ENCODE measurements at places on chromosomes 4 and X.
A peak's percentile ranks its signal among the peaks of the same experiment; 100 is the strongest.

- no peak for DNase-seq
Measured at GRCh38 chr4:153212736-153213135, 8.5 kb downstream of the TRIM2 start.

DNA sequence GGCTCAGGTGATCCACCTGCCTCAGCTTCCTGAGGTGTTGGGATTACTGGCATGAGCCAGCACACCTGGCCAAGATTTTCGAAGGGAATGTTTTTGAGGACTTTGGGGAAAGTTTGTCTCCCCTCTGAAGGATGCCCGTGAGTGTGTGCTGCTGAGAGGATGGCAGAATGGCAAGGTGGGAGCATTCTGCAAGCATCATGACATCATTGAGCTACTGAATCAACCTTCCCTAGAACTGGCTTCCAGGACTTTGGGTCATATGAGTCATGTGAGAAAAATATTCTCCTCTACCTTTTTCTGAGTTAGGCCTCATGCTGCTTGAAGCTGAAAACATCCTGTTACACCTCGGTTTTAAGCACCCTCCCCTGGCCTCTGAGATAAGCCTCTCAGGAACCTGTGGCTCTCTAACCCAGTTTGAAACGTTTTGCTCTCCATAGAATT is 31.0 kb downstream of the TMEM131L start:
- peak; percentile 66 for DNase-seq

DNA sequence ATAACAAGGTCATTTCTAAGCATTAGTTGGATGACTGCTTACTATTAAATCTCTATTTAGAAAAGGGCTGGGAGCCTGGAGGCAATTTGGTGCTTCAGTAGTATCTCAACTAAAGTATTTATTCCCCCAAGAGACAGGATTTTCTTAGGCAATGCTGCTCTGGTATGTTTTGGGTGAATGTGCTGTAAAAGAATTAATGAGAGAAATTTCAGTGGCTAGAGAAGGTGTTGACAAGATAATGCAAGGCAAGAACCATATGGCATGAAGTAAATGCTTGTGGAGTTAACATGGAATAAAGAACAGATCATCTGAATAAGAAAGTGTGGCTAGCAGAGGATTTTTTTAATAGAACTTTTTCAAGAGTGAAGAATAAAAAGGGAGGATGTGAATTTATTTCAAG is 3.9 kb downstream of the CYP2U1 start:
- DNase-seq = no peak

DNA sequence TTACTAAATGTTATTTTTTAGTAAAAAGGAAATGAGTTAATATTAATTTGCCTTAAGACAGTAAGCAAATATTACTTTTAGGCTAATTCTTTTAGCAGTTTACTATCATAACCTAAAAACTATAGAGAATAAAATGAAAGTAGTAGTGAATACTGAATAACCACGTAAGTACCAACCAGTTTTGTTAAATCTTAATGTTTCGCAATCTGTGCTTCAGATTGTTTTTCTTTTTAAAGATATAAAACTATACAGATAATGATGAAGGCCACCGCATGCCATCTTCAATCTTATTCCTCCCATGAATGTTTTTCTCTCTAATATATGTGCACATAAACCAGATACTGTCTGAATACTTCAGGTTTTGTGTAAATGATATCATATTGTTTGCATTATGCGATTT is 6.0 kb downstream of the RRH start:
- DNase-seq = no peak

- DNase-seq = no peak
Measured at GRCh38 chr4:48141048-48141447, 7.0 kb upstream of the TXK start.

- DNase-seq = no peak
Measured at GRCh38 chr4:15636818-15637217, 18.3 kb downstream of the FBXL5 start.

- no peak for DNase-seq
Measured at GRCh38 chr4:113147498-113148111, 98.2 kb downstream of the ANK2 start.

- no peak for DNase-seq
Measured at GRCh38 chrX:143304025-143304424, 213.2 kb downstream of the SPANXN3 start.

GRCh38 chr4:184143770-184144564 is 73.7 kb downstream of the ENPP6 start:
- no peak for DNase-seq

- DNase-seq = no peak
Measured at GRCh38 chrX:100512471-100512870, 72.3 kb upstream of the TNMD start.

DNA sequence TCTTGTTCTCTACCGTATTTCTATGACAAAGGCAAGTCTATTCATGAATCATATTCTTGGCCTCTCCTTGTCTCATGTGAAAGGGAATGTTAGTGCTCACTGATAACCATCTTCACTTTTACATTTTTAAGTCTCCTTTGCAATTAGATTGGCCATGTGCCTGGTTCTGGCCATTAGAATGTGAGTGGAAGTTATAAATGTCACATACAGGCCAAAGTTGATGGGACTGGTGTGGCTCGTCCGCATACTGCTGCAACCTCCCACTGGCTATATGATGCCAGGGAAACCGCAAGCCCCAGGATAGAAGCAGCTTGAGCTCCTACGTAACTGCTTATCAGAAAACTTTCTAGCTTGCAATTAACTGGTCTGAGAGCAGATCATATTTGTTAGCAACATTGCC is 86.1 kb downstream of the MAGEC1 start:
- DNase-seq = no peak

- peak; percentile 44 for DNase-seq
Measured at GRCh38 chr4:185566425-185566824, 31.1 kb upstream of the PDLIM3 start.

DNA sequence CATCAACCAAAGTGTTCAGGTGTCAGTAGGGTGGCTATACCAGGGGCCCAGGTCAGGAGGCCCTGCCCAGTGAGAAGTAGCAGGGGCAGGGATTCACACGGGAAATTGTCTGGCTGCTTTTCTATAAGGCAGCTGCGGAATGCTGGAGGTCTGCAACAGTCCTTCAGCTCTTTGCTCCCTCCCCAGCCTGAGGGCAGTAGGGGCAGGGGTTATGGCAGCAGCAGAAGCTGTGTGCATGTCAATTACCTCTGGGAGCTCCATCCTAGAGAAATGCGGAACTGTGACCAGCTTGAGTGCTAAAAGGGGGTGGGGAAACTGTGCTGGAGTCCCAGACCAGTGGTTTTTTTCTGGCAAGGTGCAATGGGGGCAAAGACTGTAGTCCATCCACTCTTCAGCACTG is 810.4 kb downstream of the PCDH7 start:
- no peak for DNase-seq

Measured in T-helper 2 cell treated with Interferon-gamma antibody and Interleukin-4, amounts not matched to agents 5 μg/mL and 100 μg/mL, for 36 hours (primary cell).